ENCODE measurements at places on chromosomes 12 and 14.

DNA sequence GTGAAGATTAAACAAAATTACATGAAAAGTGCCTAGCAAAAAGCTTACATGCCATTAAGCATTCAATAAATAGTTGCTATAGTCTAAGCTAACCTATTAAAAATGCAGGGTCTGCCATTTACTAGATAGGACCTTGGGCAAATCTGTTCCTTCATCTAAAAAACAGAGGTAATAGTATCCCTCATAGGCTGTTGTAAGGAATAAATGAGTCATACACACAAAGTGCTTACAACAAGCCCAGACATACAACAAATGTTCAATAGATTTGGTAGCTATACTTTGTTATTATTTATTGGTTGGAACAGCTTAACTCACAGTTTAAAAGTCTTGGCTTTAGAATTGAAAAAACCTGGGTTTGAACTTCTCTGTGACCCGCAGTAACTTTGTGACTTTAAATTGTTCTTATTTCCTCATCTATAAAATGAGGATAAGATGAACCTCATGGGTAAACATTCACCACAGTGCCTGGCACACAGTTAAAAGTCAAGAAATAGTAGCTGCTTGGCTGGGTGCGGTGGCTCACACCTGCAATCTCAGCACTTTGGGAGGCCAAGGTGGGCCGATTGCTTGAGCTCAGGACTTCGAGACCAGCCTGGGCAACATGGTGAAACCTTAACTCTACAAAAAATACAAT, 24.7 kb downstream of the HEATR5A start:
- no peak for DNase-seq

DNA sequence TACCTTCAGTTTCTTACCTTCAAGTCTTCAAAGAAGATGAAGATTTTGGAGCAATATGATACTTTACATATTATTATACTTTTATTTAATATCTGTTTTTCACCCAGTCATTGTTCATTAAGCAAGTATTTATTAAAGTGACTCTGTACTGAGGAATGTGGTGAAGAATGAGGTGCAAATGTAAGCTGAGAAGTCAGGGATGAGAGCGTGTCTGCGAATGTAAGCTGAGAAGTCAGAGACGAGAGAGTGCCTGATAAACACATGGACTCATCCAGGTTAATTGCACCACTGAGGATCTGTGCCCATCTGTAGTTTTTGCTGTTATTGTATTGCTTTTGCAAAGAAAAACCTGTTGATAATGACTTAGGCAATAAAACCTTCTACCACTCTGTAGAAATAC, 211.9 kb upstream of the FAR2 start:
- no peak for DNase-seq

GRCh38 chr12:83769151-83769550, 1082.4 kb downstream of the TMTC2 start:
- no peak for DNase-seq

- no peak for DNase-seq
Observed at GRCh38 chr14:68380329-68380741, 412.5 kb downstream of the ZFP36L1 start.

DNA sequence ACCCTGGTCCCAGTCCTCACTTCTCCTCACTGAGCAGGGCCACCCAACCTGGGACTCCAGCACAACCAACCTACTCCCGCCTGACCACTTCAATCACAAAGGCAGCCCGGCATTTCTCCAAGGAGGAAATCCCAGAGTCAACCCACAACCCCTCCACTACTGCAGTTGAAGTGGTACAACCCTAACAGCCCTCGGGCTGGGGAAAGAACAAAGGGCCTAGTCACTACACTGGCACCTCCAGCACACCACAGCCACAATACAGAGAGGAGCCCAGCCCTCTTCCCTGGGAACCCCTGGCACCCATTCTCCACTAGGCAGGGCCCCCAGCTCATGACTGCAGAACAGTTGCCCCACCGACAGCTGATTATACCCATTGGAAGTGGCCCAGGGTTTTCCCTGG, 13.7 kb upstream of the OR5AU1 start:
- DNase-seq: no peak

GRCh38 chr14:104091061-104091926, 5.8 kb downstream of the ASPG start:
- DNase-seq: no peak

DNA sequence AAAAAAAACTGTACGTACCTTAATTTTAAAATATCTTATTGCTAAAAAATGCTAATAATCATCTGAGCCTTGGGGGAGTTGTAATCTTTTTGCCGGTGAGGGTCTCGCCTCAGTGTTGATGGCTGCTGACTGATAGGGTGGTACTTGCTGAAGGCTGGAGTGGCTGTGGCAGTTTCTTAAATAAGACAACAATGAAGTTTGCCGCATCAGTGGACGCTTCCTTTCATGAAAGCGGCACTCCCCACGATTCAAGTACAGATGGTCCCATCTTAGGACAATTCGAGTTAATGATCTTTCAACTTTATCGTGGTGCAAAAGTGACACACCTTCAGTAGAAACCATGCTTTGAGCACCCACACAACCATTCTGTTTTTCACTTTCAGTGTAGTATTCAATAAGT, 7.6 kb upstream of the PLD4 start:
- DNase-seq: no peak

GRCh38 chr14:30990770-30991169, 34.7 kb upstream of the AP4S1 start:
- DNase-seq: no peak

DNA sequence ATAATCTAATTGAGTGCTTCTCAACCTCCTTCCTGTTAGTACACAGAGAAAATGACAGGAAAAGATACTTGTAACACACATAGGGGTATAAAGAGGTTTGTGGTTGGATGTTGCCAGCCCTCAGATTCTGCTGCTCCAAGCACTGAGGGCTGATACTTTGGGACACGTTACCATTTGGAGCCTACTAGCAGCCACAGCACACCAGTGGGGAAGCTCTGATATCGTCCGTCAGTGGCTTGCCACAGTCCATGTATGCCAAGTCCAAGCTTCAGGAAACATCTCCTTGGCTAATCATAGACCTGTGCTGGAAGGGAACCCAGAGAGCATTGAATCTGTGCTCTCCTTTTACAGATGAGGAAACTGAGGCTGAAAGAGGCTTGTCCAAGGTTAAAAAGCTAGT, 22.3 kb downstream of the B4GALNT3 start:
- no peak for DNase-seq

- no peak for DNase-seq
Observed at GRCh38 chr14:65159281-65160062, 57.2 kb upstream of the MAX start.

DNA sequence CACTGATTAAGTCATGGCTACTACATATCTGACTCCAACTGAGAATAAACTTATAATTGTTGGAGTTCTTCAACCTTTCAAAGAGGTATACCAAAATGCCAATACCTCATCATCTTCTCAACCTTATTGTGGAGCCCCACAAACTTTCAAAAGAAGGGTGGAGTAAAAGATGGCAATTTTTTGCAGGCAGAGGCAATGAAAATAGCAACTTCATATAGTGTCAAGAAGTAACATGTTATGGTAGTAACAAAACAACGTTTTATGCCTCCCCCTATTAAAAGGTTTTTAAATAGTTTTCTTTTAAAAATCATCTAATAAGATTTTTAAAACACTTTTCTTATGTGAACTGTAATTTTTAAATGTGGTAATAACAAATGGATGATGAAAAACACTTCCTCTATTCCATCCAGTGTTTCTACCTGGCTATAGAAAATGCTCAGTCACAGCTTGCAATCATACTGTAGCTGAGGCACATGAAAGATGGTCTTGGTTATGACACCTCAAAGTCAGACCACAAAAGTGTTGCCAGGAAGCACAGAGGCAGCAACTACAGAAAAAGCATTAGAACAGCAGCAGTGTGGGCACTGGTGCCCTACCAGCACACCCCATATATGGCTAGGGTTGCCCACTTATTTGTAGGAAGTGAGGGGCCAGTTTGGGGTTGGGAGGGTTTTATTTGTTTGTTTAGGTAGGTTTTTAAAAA, 7.0 kb downstream of the PPP1R12A start:
- DNase-seq: peak; percentile 41

DNA sequence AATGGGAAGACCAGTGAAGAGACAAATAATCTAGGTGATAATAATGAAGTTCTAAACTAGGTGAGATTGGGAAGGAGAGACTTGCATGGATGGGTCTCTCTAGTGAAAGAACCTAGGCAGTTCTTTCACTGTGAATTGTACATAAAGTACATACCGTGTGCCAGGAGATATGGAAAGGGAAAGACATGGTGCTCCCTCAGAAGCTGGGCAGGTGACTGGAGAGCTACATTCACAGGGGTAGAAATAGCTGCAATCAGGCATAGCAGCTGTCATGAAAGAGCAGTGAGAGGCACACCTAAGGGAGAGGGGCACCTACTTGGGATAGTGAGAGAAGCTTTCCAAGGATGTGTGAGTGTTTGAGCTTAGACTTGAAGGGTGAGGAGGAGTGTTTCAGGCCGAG, 9.3 kb downstream of the STK38L start:
- DNase-seq: no peak

GRCh38 chr12:24356240-24356804, 406.9 kb upstream of the SOX5 start:
- DNase-seq: no peak

DNA sequence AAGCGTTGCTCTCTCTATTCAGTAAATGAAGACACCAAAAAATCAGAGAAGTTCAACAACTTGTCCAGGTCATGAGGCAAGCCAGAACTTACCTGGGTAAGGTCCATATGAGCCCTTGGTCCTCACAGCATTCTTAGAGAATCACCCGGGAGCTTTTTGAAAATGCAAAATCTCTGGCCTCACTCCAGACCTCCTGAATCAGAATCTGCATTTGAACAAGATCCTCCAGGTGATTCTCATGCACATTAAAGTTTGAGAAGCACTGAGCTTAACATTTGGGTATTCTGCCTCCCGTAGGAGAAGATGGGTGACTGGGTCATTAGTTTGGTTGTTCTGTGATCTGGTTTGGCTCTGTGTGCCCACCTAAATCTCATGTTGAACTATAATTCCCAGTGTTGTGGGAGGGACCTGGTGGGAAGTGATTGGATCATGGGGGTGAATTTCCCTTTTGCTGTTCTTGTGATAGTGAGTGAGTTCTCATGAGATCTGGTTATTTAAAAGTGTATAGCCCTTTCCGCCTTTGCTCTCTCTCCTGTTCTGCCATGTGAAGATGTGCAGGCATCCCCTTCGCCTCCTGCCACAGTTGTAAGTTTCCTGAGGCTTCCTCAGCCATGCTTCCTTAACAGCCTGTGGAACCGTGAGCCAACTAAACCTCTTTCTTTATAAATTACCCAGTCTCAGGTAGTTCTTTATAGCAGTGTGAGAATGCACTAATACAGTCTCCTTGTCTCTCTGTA, 221.2 kb downstream of the RAD51B start:
- DNase-seq: no peak

DNA sequence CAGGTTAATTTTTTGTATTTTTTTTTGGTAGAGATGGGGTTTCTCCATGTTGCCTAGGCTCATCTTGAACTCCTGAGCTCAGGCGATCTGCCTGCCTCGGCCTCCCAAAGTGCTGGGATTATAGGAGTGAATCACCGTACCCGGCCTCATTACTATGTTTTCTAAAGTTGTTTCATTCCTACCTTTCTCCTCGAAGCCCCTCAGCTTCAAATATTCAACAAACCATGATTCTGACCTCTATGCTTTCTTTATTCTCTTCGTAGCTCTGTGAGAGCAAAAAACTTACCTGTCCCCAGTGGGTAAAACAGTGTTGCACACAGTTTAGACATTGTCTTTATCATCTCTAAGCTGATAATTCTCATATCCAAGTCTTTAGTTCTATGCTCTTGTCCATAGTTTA, 26.2 kb upstream of the MDM2 start:
- no peak for DNase-seq

GRCh38 chr12:107092669-107093416, 506 bp downstream of the CRY1 start:
- peak; percentile 63 for DNase-seq

GRCh38 chr12:54448344-54448743, 25.1 kb downstream of the GTSF1 start:
- DNase-seq: no peak

DNA sequence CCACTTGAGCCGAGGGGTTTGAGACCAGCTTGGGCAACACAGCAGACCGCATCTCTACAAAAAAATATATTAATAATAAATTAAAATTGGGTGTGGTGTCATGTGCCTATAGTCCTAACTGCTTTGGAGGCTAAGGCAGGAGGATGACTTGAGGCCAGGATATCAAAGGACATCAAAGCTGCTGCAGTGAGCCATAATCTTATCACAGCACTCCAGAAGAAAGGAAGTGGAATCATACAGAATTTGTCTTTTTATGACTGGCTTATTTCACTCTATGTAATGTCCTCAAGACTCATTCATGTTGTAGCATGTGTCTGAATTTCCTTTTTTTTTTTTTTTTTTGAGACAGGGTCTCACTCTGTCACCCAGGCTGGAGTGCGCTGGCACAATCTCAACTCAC, 43.9 kb upstream of the NUDT4 start:
- DNase-seq: no peak

DNA sequence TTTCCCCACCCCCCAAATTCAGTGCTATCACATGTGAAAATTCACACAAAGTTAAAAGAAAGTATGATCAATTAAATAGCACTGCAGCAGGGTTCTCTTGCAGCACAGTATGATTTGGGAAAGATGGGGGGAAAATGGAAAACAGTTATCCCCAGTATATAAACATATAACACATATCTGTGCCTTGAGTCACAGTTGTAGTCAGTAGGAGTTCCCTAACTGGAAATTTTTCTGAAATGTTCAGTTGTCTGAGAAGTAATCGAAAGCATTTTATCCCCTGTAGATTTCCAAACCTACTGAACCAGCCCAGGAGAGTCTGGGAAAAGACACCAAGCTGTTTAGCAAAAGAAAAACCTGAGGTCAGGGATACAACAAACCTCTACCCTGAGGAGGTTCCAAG, 47.0 kb downstream of the C12orf50 start:
- DNase-seq: no peak
